Thymus (tissue), 14 donors: ENCODE measurements at places on chromosomes 7 and 10.
A peak's percentile ranks its signal among the peaks of the same experiment; 100 is the strongest.

DNA sequence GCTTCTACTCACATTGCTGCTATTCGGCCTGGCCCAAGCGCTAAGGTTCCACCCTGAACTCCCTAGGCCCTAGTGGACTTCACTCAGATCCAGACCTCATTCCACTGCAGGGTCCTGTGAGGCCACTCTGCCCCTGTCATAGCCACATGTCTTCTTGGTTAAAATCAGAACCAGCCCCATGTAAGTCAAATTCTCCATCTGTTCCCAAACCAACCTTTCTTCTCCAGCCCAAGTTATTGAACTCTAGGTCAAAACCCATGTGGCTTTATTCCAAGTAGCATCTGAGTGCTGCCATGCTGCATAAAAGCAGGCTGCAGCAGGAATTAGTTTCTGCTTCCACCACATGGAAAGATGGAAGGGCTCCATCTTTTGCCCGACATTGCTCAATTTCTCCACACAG is 281.2 kb downstream of the SNX13 start:
- no peak for DNase-seq
- H3K4me1 ChIP-seq = no peaks in the 10 kb centered on the region

DNA sequence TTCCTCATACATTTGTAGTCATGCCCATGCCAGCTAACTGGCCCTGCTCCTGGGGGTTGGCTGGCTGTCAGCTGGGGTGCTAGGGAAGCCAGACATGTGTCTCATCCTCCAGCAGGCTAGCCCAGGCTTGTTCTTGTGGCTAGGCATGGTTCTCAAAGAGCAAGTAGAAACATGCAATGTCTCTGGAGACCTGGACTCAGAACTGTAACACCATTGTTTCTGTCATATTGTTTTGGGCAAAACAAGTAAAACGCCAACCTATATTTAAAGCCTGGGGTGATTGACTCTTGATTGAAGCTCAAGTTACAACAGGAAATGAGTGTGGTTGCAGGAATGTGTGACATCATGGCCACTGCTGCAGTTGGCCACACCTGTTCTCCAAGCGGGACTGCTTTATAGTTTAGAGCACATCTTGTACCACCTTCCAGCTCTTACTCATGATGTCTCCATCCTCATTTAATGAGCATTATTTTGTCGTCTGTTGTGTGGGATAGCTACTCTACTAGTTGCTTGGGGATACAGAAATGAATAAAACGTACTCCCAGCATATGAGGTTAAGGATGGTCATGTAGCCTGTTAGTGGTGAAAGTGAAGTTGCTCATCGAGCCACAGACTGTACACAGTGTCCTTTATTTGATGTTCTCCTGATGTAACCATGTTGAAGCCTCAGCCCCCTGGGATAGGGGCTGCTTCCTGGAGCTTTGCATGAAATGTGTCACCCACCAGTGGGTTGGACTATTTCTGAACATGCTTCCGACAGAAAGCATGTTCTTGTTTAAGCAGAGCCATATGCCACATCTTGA is 168.4 kb downstream of the SORCS3 start:
- no peaks in the 10 kb centered on the region for H3K4me1 ChIP-seq
- H3K36me3 ChIP-seq = no peaks in the 10 kb centered on the region
- no peaks in the 10 kb centered on the region for H3K27me3 ChIP-seq
- H3K27ac ChIP-seq = no peak overlapping the region
- no peak for DNase-seq

DNA sequence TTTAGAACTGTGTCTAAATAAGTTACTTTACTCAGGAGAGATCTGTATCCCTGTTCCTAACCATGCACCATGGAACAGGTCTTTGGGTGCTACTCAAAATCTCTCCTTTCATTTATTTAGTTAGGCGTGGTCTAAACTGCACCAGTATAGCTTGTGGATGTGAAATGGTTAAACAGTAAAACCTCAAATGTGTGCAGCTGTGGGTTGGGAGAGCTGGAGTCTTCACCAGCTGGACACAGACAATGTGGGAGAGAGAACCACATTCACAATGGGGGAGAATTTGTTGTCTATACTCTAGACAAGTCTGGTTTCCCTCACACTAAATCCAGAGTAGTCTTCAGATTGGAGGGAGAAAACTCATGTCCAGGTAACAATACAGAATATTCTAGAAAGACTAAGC is 31.2 kb upstream of the IKZF1 start:
- peaks cover 44% of the 10 kb centered on the region for H3K4me1 ChIP-seq
- H3K27me3 ChIP-seq = no peaks in the 10 kb centered on the region
- no peak for DNase-seq
- peaks cover 4% of the 10 kb centered on the region for H3K36me3 ChIP-seq

GRCh38 chr7:26245150-26245549 is 43.6 kb downstream of the CBX3 start:
- no peaks in the 10 kb centered on the region for H3K4me1 ChIP-seq
- H3K27me3 ChIP-seq = no peaks in the 10 kb centered on the region
- H3K27ac ChIP-seq = no peak overlapping the region
- no peaks in the 10 kb centered on the region for H3K36me3 ChIP-seq

DNA sequence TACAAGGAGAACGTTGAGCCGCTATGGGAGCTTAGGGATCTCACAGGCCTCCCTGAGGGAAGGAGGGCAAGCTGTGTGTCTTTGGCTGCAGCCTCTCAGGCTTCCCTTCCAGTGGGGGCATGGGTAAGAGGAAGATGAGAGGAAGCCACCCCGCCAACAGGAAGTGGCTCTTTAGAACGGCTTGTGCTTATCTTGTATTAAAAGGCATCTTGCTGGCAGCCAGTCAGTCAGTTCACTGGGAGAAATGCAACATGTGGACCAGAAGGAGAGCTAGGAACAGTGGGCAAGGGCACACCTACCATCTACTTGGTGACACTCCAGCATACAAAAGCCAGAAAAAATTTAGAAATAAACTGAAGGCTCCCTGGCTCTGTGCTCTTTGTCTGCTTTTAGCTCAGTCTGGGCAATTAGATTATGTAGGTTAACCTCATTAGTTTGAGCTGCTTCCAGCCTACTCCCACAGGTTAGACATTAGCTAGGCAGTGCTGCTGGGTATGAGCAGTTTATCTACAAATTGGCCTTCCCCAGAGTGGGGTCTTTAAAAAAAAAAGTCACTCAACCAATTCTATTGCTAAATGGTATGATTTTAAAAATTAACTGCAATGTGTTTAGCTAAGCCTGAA is 595.9 kb downstream of the KCNMA1 start:
- peak overlapping the region; percentile 68 for H3K27ac ChIP-seq
- no peaks in the 10 kb centered on the region for H3K36me3 ChIP-seq
- DNase-seq = peak; percentile 85
- no peaks in the 10 kb centered on the region for H3K27me3 ChIP-seq
- no peak overlapping the region for H3K4me3 ChIP-seq
- H3K4me1 ChIP-seq = peaks cover 2% of the 10 kb centered on the region

DNA sequence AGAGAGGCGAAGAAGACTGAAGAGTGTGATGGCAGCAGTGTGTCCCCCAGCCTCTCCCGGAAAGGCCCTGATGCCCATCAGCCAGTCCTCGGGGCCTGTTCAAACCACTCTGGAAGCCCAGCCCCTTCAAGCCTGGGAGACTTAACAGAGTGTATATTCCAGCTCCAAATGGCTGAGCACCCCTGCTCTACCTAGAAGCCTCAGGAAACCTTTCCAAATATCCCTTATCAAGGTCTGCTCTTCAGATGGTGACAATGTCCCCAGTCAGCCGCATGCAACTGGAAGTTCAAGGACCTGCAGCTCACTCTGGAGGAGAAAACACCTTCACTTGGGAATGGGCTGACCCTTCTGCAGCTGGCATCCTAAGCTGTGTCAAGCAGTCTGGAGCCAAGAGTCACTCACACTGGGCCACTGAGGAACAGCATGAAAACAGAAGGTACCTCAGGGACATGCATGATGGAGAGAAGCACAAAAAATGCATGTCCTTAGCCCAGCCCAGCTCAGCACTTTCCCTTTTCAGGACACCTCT is 10.2 kb downstream of the ANXA11 start:
- H3K36me3 ChIP-seq = peaks cover 10% of the 10 kb centered on the region
- H3K27me3 ChIP-seq = no peaks in the 10 kb centered on the region
- peak overlapping the region; percentile 18 for H3K27ac ChIP-seq
- no peak for DNase-seq

- no peaks in the 10 kb centered on the region for H3K27me3 ChIP-seq
- no peak for DNase-seq
- H3K4me3 ChIP-seq = no peak overlapping the region
- H3K4me1 ChIP-seq = no peaks in the 10 kb centered on the region
- no peak overlapping the region for H3K27ac ChIP-seq
- no peaks in the 10 kb centered on the region for H3K36me3 ChIP-seq
These were observed 1481.3 kb downstream of the GATA3 start for GRCh38 chr10:9535744-9536143.

DNA sequence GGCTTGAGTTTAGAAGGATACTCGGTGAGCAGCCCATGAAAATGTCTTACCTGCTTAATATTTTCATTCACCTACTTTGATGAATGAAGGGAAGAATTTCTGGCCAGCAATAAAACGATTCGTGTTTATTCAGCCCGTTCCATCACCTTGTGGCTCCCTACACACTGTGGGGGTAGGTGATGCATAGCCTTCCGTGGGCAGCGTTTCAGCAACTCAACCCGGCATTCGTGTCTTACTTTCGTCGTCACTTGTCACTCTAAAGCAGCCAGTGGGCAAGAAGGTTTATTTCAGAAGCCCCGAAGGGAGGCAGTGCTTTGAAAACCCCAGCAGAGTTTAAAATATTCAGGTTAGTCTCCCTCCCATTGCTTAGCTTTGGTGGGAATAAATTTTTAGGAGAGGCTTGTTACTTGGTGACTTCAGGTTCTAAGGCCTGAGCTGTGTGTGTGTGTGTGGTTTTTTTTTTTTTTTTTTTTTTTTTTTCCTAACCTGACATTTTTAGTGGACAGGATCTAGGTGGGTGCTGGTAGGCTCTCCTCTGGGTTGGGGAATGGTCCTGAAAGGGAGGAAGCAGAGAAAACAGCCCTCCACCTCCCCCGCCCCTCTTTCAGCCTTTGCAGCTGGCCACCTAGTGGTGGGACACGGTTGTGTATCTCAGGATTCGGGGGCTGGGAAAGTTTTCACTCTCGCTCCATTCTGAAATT is 1.8 kb downstream of the GRK5 start:
- H3K27ac ChIP-seq = peak overlapping the region; percentile 8
- peaks cover 31% of the 10 kb centered on the region for H3K4me1 ChIP-seq
- no peaks in the 10 kb centered on the region for H3K36me3 ChIP-seq

- H3K36me3 ChIP-seq = no peaks in the 10 kb centered on the region
- H3K4me1 ChIP-seq = peaks cover 36% of the 10 kb centered on the region
- no peaks in the 10 kb centered on the region for H3K27me3 ChIP-seq
- no peak for DNase-seq
- H3K4me3 ChIP-seq = no peak overlapping the region
These were observed 135.3 kb downstream of the ARHGAP22 start for GRCh38 chr10:48469516-48470020.

- peak; percentile 32 for DNase-seq
- no peaks in the 10 kb centered on the region for H3K36me3 ChIP-seq
- H3K4me1 ChIP-seq = peaks cover 7% of the 10 kb centered on the region
- H3K27me3 ChIP-seq = no peaks in the 10 kb centered on the region
- peak overlapping the region; percentile 83 for H3K27ac ChIP-seq
These were observed 739 bp downstream of the CASP7 start for GRCh38 chr10:113680190-113681111.

GRCh38 chr7:96131525-96131924 is 190.4 kb downstream of the SLC25A13 start:
- no peak overlapping the region for H3K27ac ChIP-seq
- H3K4me3 ChIP-seq = no peak overlapping the region
- no peak for DNase-seq
- no peaks in the 10 kb centered on the region for H3K4me1 ChIP-seq
- no peaks in the 10 kb centered on the region for H3K27me3 ChIP-seq

- DNase-seq = no peak
- H3K36me3 ChIP-seq = no peaks in the 10 kb centered on the region
- no peak overlapping the region for H3K27ac ChIP-seq
- H3K4me3 ChIP-seq = no peak overlapping the region
These were observed 152.3 kb upstream of the LANCL2 start for GRCh38 chr7:55212838-55213237.

DNA sequence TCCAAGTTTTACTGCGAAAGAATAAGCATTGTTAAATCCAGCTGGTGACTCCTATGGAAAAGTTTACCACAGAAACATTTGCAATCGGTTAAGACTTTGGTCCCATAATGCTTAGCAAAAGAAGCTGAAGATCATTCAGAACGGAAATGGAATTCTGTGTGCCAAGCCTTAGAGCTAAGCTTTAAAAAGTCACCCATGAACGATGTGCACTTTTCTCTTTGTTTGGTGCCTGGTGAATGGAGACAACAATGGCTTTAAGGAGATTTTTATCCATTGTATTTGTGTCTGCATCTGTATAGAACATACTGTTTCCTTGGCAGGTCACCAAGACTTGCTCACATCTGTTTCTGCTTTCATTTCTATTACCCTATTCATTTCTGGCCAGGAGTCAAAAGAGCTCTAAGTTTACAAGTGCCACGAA is 26.3 kb upstream of the COL1A2 start:
- H3K4me3 ChIP-seq = no peak overlapping the region
- no peak for DNase-seq
- no peaks in the 10 kb centered on the region for H3K36me3 ChIP-seq
- H3K27ac ChIP-seq = no peak overlapping the region
- H3K27me3 ChIP-seq = no peaks in the 10 kb centered on the region

- H3K36me3 ChIP-seq = no peaks in the 10 kb centered on the region
- H3K4me1 ChIP-seq = peaks cover 37% of the 10 kb centered on the region
- no peak for DNase-seq
- peak overlapping the region; percentile 99 for H3K4me3 ChIP-seq
- peak overlapping the region; percentile 90 for H3K27ac ChIP-seq
These were observed 952 bp downstream of the DNMBP start for GRCh38 chr10:100008708-100009282.

DNA sequence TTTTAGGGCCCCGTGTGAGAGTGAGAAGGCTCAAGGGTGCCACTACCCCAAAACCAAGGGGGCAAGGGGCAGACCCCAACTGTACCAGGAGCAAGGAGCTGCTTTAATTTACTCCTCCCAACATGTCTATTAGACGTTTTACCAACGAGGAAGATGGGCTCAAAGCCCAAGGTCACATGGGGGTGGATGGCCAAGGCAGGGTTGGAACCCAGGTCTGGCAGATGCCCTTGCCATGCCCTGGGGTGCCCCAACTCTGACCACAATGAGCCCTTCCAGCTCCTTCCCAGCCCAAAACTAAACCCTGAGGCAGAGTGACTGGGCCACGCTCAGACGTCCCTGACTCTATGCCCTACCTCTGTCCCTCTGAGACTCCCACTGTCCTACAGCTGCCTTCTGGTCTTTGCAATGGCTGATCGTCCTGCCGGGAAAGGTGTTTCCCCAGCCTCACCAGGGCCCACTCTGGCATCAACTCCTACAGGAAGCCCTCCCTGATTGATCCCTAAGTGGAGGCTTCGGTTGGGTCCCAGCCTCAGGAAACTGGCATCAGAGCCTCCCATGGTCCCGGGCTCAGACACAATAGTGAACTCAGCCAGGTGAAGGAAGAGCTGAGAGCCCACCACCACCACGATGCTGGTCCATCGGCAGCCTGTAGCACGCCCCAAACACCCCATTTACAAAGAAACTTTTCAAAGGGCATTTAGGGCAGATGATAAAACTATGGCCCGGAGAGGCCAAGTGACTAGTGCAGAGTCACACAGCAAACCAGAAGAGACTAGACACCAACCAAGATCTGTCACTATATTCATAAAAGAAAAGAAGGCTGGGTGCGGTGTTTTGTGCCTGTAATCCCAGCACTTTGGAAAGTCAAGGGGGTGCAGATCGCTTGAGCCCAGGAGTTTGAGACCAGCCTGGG is 60.2 kb upstream of the MYL10 start:
- no peaks in the 10 kb centered on the region for H3K27me3 ChIP-seq
- H3K4me1 ChIP-seq = peaks cover 12% of the 10 kb centered on the region

GRCh38 chr10:109966961-109967738 is 40.6 kb upstream of the ADD3 start:
- no peaks in the 10 kb centered on the region for H3K36me3 ChIP-seq
- no peak overlapping the region for H3K27ac ChIP-seq
- no peaks in the 10 kb centered on the region for H3K27me3 ChIP-seq
- no peak overlapping the region for H3K4me3 ChIP-seq
- no peak for DNase-seq
